ENCODE measurements at places on chromosomes 5 and 9. TPM values are rescaled to one million over a fixed set of nuclear protein-coding genes. Genes with fewer than 3 reads are reported as not detected.

GRCh38 chr9:35548571-35548970 is 56.5 kb upstream of the TESK1 start:
- no peak for DNase-seq

GRCh38 chr5:131256507-131256823 is 7.4 kb upstream of the CDC42SE2 start:
- DNase-seq = no peak

- no peak for DNase-seq
Measured at GRCh38 chr5:42337607-42338006, 85.6 kb upstream of the GHR start.

The PCDHGC5 gene
- 0.95 TPM for total RNA-seq

The FGF1 gene
- not detected for total RNA-seq

The EDIL3 gene
- total RNA-seq = 6.7 TPM

The PTGDS gene
- total RNA-seq = 21.5 TPM

The LCN9 gene
- not detected for total RNA-seq
